ENCODE measurements at places on chromosomes 11 and 22.
A peak's percentile ranks its signal among the peaks of the same experiment; 100 is the strongest.

- peak; percentile 60 for DNase-seq
Observed at GRCh38 chr22:50544078-50544745, 1.5 kb upstream of the KLHDC7B start.

DNA sequence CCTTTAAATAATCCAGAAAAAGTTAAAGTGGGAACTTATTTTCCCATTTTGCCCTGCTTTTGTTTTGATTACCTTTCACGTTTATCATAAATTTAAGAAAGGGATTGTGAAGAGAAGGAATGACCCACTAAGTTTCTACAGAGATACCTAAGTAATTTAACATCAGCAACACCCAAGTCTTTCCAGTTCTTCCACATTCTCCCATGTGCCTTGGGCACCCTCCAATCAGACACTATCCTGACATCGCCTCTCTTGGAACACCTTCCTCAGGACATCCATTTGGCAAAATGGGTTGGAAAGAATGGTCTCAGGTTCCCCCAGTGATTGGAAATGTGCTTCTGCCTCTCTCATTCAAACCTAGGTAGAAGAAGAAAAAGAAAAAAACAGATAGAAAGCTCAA, 6.3 kb downstream of the BBOX1 start:
- no peak for DNase-seq

DNA sequence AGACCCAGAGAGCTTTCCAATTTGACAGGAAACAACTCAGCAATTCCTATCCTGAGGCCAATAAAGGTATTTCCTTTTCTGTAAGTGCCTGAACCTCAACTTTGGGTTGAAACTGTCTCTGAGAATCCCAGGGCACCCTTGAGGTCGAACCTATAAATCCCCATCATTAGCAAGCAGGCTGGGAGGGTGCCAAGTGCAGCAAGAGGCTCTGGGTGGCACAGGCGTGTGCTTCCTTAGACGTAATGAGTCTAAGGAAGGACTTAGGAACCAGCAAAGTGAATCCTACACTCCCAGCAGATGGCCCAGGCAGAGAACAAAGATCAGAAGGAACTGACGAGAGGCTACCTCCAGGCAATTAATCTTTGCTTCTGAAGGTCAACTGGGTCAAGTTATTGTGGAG, 234.3 kb upstream of the NARS2 start:
- DNase-seq: no peak

- no peak for DNase-seq
Observed at GRCh38 chr11:5626196-5626595, 1.4 kb downstream of the TRIM34 start.

DNA sequence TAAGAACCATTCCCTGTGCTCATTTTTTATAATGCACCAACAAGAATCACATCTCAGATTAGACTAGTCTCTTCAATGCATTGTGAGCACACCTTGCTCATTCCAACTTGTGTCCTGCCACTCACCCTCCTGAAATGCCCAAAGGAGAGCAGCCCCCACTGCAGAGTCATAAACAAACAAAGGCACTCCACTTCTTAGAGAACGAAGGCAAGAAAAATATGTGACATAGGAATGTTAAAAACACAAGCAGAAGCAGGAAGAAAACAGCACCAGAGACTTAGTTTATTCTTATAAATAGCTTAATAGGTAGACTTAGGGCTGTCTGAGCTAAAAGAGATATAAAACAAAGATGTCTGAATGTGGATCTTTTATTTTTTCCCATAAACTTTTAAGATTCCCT, 57.2 kb downstream of the GUCY1A2 start:
- no peak for DNase-seq

DNA sequence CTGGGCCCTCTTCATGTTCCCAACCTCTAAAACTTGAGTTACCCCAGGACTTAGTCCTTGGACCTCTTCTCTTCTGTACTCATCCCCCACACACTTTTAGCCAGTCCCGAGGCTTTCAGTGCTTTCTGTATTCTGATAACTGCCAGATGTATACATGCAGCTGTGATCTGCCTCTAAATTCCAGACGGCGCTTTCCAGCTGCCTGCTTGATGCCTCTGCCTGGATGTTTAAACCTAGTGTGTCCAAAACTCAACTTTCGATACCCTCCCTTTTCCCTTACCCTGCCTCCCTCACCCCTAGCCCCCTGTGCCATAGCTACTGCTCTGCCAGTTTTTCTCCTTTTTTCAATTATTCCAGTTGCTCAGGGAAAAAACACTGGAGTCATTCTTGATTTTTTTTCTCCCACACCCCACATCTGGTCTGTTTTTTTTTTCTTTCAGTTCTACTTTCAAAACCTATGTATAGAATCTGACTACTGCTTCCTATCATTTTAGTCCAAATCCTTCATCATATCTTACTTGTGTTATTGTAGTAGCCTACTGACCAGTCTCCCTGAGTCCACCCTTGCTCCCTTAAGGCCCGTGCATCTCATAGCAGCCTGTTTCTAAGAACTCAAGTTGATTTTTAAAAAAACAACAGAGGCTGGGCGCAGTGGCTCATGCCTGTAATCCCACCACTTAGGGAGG, 32.9 kb upstream of the TECTA start:
- DNase-seq: no peak

DNA sequence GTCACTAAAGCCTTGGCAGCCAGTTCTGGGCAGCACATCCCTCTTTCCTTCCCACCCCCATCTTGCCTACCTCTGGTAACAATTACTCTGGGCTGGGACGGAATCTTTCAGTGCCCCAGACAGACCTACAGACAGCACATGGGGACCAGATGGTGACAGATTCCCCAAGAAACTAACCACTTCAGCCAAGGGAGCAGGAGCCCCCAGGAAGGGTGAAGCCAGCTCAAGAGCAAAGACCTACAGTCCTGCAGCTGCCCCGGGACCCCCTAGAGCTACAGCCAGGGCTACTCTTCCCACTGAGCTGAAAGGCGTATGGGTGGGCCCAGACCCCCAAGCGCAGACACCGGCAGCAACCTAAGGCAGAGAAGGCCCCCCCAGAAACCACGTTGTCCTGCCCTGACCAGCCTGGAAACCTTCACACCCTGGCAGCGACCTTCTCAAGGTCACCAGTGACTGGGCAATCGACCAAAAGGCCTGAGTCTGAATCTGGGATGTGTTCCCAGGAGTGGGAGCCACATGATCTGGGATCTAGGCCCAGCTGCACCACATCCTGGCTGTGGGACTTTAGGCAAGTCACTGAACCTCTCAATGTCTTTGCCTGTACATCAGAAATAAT, 65.8 kb downstream of the LRRC32 start:
- no peak for DNase-seq

DNA sequence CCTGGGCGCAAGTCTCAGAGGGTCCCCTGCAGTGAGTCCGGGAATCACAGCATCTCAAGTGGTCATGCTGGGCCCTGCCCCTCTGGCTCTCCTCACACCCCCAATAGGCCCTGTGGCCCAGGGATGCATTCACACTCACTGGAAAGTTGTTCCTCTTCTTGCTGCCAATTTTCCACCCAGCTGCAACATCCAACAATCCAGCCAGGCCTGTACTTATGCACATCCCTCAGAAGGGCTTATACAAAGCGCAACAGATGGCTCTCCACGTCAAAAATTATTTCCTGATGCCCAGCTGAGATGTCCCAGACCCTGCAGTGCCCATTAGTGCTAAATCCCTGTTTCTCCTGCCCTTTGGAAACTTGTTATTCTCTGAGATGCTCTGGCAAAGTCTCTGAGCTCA, 407.8 kb upstream of the NARS2 start:
- no peak for DNase-seq

- DNase-seq: no peak
Observed at GRCh38 chr22:39182478-39183030, 30.1 kb upstream of the CBX7 start.

DNA sequence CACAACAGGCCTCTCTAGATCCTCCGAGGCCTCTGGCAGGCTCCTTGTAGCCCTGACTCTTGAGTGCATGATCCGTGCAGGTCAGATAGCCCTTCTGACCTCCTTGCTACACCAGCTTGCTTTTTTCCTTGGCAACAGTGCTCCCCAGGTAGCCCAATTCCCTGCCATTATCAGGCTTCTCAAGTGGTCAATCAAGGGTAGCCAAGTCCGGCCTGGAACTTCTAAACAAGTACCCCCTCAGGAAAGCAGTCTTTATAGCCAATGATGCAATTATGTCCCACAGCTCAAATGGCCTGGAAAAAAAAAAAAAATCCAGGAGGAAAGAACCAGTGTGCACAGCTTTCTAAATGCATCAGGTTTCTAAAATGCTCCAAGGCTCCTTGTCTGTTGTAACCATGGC, 59.8 kb downstream of the TENM4 start:
- no peak for DNase-seq

All from stimulated activated CD4-positive, alpha-beta T cell treated with anti-CD3 and anti-CD28 coated beads, Interleukin-1b, Interleukin-23, amount 100 ng/mL, for 1 hour (primary cell).